Osteocyte (in vitro differentiated cells): ENCODE measurements at places on chromosomes 13 and 19. TPM values are rescaled to one million over a fixed set of nuclear protein-coding genes. Genes with fewer than 3 reads are reported as not detected.

Gene ANKRD24
- total RNA-seq: 0.73 and 0.89 TPM in 2 replicates

Gene HSPB6
- 0.37 and 0.64 TPM in 2 replicates for total RNA-seq

Gene SSC5D
- 21.5 and 22.1 TPM in 2 replicates for total RNA-seq

Gene HS6ST3
- not detected in 2 replicates for total RNA-seq

Gene RETN
- total RNA-seq: not detected in 2 replicates

Gene ZNF808
- total RNA-seq: 22.8 and 29.2 TPM in 2 replicates

Gene SIGLEC8
- total RNA-seq: not detected in 2 replicates

Gene ETFB
- 56.2 and 58.8 TPM in 2 replicates for total RNA-seq

Gene NKPD1
- total RNA-seq: 0.18 and 0.35 TPM in 2 replicates

Gene APLP1
- 12.6 and 14.7 TPM in 2 replicates for total RNA-seq

Gene B3GNT3
- not detected in 2 replicates for total RNA-seq

Gene TEX29
- total RNA-seq: 1.9 TPM in 1 of 2 replicates, not detected in the other

Gene SYCN
- not detected in 2 replicates for total RNA-seq

Gene CYP4F11
- total RNA-seq: not detected in 2 replicates

Gene COL5A3
- 68.7 and 80.9 TPM in 2 replicates for total RNA-seq

Gene ICAM4
- not detected in 2 replicates for total RNA-seq

Gene TYROBP
- total RNA-seq: not detected in 2 replicates

Gene KRTDAP
- not detected in 2 replicates for total RNA-seq

Gene SYNGR4
- total RNA-seq: not detected in 2 replicates

Gene ZNF433
- 4.5 and 7.5 TPM in 2 replicates for total RNA-seq

Gene HMG20B
- total RNA-seq: 74.1 and 81.4 TPM in 2 replicates

Gene SIGLECL1
- total RNA-seq: not detected in 2 replicates

Gene NLRP9
- total RNA-seq: not detected in 2 replicates

Gene ZNF888
- total RNA-seq: 3.2 and 4.0 TPM in 2 replicates

Gene SH2D3A
- not detected in 2 replicates for total RNA-seq

Gene C5AR1
- 0.48 and 0.65 TPM in 2 replicates for total RNA-seq

Gene HIPK4
- 0.21 and 0.29 TPM in 2 replicates for total RNA-seq

Gene PRX
- total RNA-seq: 5.0 and 5.7 TPM in 2 replicates

Gene CACNA1A
- total RNA-seq: 2.2 and 2.3 TPM in 2 replicates
